ENCODE measurements at places on chromosomes 12 and 14.
A peak's percentile ranks its signal among the peaks of the same experiment; 100 is the strongest.

DNA sequence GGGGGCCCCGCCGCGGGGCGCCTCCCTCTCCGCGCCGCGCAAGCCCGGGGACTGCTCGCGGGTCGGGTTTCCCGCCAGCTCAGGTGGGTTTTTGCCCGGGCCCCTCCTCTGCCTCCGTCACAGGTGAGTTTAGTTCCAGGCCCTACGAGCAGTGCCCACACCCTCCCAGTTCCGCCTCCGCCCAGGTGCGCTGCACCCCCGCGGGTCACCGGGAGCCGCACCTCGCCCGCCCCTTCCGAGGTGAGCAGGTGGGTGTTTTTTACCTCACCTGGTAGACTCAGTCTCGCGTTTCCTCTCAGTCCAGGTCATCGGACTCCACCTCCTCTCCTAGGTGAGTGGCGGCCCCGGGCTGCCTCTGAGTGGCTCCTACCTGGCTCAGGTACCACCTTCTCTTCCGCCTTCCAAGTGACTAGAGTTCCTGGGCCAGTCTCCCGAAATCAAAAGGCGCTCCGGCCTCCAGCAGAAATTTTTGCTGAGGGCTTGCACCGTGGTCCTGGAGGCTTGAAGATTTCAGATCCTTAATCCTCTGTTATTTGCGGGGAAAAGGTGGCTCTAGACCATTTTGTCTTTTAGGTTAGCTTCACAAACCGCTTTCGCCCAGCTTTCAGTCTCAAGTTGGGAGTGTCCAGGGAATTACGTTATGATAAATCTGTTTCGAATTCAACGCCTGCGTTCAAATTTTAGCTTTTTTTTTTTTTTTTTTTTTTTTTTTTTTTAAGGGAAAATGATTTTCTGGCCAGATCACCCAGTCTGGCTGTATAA is at the start of gene TMEM30B:
TMEM30B (minus strand) TSS at position 153 of the 762 bp plus-strand sequence. CDS start 191 bp downstream, outside the sequence.
- no peak for DNase-seq

DNA sequence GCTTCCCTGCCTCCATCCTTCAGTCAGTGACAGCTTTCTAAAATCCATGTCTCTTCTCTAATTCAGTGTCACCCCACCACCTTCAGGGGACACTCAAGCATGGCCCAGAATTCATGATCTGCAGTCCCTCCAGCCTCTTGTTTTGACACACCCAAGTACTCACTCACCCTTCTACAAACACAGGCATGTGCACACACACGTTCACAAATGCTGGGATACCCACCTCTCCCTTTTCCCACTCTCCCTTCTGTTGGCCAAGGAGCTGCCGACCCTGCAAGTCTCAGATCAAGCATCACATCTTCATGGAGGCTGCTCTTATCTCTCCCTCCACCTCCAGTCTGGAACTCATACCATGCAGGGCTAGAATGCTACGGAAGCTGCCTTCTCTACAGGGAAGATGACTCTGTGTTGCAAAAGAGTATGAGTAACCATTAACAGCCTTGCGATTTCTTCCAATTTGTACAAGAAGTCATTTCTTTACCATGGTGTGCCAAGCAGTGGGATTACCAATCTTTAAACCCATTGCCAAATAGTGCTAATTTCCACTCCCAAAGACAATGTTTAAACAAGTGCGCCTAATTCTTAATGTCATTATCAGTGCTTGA is 196.1 kb downstream of the BCL11B start:
- no peak for DNase-seq

- DNase-seq = no peak
Measured at GRCh38 chr14:67853715-67854114, 34.1 kb downstream of the RAD51B start.

GRCh38 chr12:56188131-56188777 is 1.0 kb downstream of the SMARCC2 start:
- DNase-seq = no peak

- DNase-seq = no peak
Measured at GRCh38 chr14:101178184-101179072, 274.9 kb upstream of the RTL1 start.

DNA sequence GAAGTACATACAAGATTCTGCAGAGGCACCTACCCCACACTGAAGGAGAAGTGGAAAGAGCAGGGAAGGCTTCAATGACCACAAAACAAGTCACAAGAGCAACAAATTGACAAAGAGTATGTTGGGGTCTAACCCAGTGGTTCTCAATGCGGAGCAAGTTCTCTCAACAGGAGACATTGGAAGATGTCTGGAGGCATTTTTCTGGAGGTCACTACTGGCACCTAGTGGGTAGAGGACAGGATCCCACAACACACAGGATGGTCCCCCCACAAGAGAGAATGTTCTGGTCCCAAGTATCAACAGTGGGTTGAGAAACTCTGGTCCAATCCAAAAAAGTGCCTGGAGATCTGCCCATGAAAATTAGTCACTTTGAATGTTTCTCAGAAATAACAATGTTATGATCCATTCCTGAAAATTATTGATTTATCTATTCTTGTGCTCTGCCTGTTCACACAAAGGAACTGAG is 3.4 kb downstream of the SSH1 start:
- DNase-seq = no peak

GRCh38 chr14:66360366-66360926 is 125.7 kb upstream of the CCDC196 start:
- DNase-seq = no peak

GRCh38 chr14:76607510-76607909 is 153.8 kb upstream of the VASH1 start:
- DNase-seq = no peak

GRCh38 chr12:81930037-81930436 is 170.9 kb upstream of the PPFIA2 start:
- no peak for DNase-seq

- DNase-seq = peak; percentile 77
Measured at GRCh38 chr12:46219877-46220655, 48.8 kb downstream of the SLC38A1 start.

DNA sequence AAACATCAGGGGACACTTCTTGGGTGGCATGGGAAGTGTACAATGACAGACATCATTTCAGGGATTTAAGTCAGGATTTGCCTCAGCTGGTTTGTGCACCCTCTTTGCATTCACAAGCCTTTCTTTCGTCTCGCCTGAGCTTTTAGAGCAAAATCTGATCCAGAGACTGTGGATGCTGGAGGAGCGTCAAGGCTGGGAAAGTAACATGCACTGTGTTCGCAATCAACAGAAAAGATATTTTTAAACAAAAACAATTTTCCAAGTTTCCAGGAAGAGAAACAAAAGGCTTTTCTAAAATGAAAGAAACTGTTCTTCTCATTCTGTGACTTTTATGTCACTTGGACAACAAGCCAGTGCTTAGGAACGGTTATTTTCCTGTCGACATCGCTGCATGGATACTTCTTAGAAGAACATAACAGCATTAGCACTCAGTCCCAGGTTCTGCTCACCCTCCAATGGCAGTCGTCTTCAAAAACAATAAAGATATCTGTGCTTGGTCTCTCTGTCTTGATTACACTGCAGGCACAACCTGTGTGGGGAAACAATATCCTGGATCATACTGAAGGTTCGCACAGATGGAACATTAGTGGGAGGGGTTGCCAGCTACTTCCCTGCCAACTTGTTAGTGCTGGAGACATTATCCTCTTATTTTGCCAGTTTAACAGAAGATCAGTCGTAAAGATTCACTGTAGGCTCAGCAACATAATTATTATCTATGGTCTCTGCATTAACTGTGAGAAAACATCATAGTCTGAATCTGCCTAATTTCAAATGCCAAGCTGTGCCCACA is 403.3 kb upstream of the ATP2B1 start:
- no peak for DNase-seq

GRCh38 chr14:93011650-93012325 is 88.8 kb downstream of the CHGA start:
- no peak for DNase-seq

DNA sequence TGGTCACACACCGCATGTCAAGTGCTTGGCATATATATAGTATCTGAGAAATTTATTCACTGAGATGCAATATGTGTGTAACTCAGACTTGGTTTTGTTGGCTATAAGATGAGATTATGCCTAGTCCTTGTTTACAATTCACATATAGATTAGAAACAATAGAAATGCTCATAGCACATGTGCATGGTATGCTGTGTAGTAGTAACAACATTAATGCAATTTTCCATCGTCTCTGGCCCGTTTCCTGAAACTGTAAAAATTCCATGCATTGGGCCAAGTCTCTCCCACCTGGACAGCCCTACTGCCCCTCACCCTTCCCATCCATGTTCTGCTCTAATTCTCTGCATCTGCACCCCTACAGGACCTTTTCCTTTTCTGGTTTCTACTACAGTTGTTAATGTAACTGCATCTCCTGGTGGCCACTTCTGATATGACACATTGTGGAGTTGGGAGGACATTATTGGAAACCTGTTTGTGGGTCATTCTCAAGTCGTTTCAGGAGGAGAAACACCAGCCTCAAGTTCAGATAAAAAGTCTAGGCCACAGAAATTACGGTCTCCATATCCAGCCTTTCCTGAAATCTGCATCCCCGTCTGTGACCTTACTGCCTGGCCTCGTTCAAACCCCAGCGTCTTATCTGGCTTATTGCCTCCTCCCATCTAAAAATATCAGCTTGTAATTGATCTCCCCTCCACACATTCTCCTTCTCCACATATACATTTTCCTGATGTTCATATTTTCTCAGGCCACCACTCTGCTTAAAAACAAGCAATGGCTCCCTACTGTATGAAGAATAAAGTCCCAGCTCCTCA is 37.5 kb downstream of the EMP1 start:
- no peak for DNase-seq

GRCh38 chr14:75246546-75247285 is 31.9 kb upstream of the FOS start:
- no peak for DNase-seq

GRCh38 chr14:69247676-69248440 is 12.1 kb upstream of the GALNT16 start:
- no peak for DNase-seq

- no peak for DNase-seq
Measured at GRCh38 chr12:49577589-49578315, 9.8 kb upstream of the MCRS1 start.

- no peak for DNase-seq
Measured at GRCh38 chr12:13030541-13031291, 13.5 kb upstream of the FAM234B start.

GRCh38 chr12:129467726-129468125 is 436.1 kb downstream of the TMEM132D start:
- DNase-seq = no peak

DNA sequence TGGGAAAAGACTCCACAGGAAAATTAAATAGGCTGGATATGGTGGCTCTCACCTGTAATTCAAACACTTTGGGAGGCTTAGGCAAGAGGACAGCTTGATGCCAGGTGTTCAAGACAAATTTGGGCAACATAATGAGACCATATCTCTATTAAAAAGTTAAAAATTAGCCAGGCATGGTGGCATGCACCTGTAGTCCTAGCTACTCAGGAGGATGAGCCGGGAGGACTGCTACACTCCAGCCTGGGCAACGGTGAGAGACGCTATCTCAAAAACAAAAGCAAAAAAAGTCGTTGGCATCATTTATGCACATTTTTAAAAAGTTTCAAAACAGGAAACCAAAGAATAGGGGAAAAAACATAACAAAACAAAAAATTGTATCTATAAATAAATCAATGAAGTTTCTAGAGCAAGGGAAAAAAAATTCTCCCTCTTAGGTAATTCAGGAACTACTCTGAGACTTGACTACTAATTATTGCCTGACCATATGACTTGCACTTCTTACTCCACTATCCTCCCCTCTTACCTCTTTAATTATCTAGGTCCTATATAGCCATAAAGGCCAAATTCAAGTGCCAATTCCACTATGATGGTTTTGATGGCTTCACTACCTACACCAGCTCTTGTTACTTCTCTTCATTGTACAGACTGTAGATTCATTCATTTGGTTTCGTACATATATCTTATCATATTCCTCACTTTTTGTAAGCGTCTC is 1.6 kb downstream of the METTL3 start:
- DNase-seq = no peak

- peak; percentile 72 for DNase-seq
Measured at GRCh38 chr12:121793440-121793837, at the start of gene RHOF. Gene RHOF (minus strand): TSS chr12:121793688. CDS start chr12:121793633, 55 bp downstream.

GRCh38 chr12:44287545-44287944 is 451.7 kb downstream of the TMEM117 start:
- no peak for DNase-seq

DNA sequence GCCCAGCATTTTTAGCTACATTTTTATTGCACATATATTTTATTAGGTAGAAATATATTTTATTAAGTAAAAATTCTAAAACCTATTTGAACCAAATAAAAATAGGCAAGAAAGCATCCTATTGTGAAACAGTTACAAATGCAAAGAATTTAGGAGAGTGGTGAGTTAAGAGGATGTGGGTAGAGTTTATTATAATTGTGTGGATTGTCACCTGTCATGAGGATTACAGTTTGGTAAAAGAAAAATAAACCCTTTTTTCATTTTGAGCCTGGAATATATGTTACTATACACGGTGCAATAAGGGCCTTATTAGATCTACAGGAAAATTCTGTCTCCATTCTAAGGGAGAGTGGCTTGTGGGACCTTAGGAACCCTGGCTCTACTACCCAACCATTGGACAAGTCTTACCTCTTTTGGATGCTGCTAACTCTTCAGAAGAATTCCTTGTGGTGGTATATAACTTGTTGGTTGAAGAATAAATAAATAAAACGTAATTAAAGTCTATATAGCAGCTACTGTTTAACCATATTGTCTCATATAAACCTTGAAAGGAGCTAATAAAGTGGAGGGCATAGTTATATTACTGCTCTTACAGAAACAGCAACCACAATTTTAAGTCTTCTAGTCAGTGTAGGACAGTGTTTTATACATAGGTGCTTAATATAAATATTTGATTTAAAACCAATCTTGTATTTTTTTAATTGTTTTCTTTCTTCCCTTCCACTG is 67.8 kb downstream of the FGD4 start:
- no peak for DNase-seq

DNA sequence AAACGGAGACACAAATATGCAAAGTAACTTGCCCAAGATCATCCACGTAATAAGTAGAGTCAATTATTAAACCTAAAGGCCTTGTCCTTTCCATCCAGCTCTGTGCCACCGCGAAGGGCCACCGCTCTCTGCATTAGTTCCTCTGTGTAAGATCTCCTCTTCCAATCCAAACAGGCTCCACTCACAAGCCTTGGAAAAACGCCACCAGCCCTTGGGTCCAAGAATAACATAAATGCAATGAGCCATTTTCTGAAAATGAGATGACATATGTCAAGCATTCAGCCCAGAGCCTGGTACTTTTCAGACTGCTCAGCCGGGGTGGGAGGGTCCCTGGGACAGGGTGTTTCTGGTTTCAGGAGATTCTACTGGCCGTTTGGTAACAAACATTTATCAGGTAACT is 30.0 kb downstream of the DGLUCY start:
- DNase-seq = no peak

DNA sequence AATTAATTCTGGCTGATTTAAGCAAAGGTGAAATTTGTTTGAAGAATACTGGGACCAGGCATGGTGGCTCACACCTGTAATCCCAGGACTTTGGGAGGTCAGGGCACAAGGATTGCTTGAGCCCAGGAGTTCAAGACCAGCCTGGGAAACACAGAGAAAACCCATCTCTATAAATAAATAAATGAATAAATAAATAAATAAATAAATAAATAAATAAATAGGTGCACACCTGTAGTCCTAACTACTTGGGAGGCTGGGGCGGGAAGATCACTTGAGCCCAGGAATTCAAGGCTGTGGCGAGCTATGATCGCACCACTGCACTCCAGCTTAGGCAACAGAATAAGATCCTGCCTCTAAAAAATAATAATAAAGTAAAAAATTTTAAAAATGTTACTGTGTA is 4.4 kb upstream of the C14orf39 start:
- no peak for DNase-seq
